ENCODE measurements at places on chromosomes 6 and 20. TPM values are rescaled to one million over a fixed set of nuclear protein-coding genes. Genes with fewer than 3 reads are reported as not detected.
A peak's percentile ranks its signal among the peaks of the same experiment; 100 is the strongest.

Gene TPX2
- total RNA-seq = 161 TPM

Gene VGLL2
- total RNA-seq = not detected

DNA sequence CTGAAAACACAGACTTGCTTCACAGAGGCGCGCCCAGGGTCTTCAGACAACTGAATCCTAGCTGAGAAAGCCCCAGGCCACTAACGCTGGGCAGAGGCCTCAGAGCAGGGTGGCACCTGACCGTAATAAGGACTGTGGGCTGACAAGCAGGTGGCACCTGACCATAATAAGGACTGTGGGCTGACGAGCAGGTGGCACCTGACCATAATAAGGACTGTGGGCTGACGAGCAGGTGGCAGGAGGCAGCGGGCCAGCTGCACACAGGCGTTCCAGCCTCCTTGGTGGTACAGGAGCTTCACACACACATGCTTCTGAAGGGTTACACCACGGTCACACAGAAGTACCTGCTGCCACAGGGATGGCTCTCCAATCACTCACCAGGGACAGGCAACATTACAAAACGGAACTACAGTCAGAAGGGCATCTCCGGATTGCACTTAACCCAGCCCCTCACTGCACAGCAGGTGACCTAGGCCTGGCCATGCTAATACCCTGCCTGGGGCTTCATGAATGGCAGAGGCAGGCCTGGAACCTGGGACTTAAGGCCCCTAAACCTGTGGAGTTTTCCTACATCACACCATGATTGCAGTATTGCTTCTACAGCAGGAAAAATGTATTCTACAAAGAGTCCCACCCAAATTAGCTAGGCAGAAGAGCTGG is 50.8 kb downstream of the PSMG4 start:
- DNase-seq = no peak

DNA sequence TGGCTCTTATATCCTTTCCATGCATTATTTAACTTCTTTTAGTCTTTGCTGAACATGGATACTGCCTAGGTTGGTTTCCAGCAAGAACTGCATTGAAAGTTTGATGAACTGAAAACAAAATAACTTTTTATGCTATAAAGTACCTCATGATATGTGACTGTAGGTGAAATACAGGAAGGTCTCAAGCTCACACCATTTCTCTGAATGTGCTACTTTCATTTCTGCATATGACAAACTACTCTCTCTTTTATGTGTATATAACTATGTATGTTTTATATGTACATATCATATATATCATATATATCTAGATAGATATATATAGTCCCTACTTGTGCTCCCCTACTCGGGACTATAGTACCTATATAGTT is 65.9 kb downstream of the AIG1 start:
- DNase-seq = no peak

GRCh38 chr6:34317882-34318498 is 69.2 kb upstream of the SMIM29 start:
- DNase-seq = no peak

DNA sequence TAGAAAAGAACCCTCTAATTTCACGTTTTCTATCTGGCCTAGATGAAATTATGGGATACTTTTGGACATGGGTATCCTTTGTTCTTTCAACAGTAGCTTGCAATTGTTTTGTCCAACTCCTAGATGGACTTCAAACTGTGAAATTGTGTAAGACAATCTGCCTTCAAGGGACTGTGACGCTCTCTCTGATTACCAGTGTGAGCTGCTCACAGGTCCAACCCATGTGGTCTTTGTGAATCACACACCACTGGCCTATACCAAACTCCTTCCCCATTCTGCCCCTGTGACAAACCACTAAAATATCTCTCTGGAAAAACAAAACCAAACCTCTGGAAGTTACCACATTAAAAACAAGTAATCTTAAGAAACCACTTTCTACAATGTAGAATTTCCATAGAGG is 59.5 kb downstream of the NINL start:
- no peak for DNase-seq

- DNase-seq = peak; percentile 33
These were observed 41.5 kb upstream of the KCNQ5 start for GRCh38 chr6:72580281-72580940.

DNA sequence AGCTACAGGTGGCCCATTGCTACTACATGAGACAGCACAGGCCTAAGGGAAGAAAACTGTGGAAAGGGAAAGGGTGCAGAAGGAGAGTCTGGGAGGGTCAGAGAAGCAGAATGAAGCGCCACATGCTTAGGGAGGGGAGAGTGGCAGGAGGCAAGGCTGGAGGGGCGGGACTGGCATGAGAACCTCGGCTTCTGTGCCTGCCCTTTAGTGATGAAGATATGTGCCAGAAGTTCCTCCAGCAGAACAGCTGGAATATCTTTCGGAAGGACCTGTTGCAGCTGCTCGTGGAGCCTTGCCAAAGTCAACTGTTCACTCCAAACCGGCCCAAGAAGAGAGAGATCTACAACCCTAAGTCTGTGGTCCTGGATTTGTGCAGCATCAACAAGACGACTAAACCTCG is 61.8 kb downstream of the CNBD2 start:
- DNase-seq = no peak

DNA sequence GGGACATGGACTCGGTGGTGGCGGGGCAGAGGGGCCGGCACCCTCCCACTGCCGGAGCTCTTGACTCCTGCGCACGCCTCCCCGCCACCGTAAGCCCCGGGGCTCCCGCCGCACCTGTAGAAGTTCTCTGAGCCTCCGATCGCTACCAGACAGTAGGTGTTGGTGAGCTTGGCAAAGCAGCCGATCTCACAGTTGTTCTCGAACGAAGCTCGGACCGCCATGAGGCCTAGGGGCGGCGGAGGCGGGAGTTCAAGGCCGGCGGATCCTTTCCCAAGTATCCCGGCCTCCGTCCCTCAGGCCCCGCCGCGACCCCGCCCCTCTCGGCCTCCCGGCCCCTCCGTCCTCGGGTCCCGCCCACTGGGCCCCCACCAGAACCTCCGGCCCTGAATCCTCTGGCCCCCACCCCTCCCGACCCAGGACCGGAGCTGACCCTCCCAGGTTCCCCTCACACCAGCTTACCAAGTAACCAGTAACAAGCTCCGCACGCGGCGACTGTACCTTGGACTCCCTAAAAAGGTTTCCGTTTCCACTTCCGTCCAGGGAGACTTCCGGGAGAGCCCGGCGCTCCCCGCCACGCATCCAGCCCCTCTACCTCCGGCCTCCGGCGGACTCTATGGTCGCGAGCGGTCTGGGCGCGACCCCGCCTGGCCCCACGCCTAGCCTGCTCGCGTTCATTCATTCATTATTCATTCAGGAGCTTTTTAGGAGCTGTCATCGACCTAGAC is at the start of gene EIF6:
Gene EIF6 (minus strand): TSS at position 506 of the 725 bp plus-strand sequence. CDS start 285 bp downstream, at position 221.
- DNase-seq = peak; percentile 88
